ENCODE measurements at places on chromosomes 2 and 18.

GRCh38 chr2:38159191-38159590 lies 83.2 kb upstream of the CYP1B1 start:
- DNase-seq = no peak

DNA sequence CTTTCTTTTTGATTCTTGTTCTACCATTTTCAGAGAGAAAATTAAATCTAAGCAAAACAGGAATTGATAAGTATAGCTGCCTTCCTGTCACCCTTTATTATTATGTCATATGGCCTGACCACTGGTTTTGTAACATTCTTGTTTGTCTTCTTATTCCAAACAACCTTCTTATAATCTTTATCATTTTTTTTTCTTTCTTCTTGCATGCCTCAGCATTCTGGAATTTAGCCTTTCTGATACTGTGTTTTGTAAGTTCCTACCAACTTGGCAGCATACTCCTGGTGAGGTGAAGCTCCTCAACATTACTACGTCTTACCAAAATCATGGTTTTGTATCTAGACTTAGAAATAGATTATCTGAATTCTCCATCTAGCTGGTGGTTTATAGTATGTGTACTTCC lies 199.2 kb downstream of the CAMKMT start:
- DNase-seq = no peak

GRCh38 chr2:161586517-161587167 lies 37.6 kb upstream of the SLC4A10 start:
- peak; percentile 16 for DNase-seq

DNA sequence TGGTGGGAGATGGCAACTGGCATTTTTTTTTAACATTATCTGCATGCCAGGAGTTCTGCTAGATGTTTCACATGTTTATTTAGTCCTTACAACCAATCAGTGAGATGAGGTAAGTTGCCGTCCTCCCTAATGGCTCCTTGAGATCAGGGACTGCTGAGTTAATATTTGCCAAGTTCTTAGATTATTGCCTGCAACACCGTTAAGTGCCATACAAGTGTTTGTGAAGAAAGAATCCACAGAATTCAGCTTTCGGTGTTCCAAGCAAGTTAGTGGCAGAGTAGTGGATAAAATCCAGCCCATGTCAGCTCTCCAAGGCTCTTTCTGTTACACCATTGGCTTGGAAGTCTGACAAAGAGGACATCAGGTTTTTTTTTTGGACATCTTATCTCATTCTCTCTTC lies 95.9 kb downstream of the C1QL2 start:
- DNase-seq = no peak

DNA sequence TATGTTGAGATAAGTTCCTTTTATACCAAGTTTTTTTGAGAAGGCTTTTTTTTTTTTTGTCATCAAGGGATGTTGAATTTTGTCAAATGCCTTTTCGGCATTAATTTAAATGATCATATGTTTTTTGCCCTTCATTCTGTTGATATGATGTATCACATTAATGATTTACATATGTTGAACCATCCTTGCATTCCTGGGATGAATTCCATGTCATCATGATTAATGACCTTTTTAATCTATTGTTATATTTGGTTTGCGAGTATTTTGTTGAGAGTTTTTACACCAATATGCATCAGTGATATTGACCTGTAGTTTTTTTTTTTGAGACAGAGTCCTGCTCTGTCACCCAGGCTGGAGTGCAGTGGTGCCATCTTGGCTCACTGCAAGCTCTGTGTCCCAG lies 585.7 kb upstream of the FANCL start:
- no peak for DNase-seq

DNA sequence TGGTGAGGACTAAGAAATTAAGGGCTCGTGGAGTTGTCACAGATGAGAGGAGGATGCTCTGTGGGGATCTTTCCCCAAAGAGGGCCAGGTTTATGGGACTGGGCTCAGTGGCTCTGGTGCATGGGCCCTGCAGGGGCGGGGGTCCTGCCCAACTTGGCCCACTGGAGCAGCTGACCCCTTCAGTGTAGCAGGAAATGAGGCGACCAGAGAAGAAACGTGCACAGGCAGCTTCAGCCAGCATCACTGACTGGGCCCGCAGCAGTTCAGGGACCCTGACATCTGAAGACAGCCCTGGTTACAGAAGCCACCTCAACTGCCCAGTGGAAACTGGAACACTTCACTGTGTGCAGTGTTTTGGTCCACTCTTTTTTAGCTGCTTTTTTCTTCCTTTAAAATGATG lies 72.8 kb downstream of the EMILIN2 start:
- DNase-seq = no peak

DNA sequence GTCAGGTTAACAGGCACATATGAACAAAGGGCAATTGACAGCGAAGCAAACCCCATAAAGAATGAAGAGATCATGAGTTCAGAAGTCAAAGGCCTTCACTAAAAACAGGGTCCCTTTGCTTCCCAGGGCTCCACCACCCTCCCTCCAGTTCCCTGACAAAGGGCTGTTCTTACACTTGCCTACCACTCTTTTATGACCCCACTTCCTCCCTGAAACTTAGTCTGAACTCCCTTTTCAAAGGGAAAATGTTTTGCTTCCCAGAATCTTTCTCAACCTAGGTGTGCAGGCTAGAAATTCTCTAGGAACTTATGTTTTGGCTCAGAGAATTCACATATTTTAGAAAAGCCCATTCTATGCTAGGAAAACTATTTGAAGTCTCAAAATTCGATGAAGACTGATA lies 86.0 kb upstream of the ITGA4 start:
- no peak for DNase-seq

DNA sequence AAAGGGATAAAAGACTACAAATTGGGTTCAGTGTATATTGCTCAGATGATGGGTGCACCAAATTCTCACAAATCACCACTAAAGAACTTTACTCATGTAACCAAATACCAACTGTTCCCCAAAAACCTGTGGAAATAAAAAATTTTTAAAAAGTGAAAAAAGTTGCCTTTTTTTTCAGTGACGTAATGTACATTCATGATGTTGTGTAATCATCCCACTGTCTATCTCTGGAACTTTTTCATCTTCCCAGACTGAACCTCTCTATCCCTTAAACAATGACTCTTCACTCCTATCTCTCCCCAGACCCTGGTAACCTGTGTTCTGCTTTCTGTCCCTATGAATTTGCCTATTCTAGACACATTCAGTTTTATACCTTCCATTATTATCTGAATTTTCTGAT lies 19.0 kb upstream of the GALR1 start:
- no peak for DNase-seq

GRCh38 chr2:18238209-18238608 lies 322.2 kb downstream of the RDH14 start:
- DNase-seq = no peak

DNA sequence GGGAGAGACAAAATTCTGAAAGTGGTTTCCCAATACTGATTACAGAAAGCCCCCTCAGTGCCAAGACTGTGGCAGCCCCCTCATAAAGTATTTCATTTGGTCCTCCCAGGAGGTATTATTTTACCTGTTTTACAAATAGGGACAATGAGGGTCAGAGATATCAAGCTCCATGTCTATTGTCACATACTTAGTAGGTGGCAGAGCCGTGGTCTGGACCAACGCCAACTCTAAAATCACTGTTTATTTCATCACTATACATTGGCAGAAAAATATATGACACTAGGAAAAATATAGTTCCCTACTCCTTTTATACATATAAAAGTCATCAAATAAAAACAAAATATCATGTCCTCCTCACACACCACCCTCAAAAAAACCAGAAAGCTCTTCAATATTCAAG lies 68.6 kb downstream of the DHRS9 start:
- DNase-seq = no peak

GRCh38 chr2:230552181-230552580 lies 136.2 kb downstream of the SP100 start:
- no peak for DNase-seq

DNA sequence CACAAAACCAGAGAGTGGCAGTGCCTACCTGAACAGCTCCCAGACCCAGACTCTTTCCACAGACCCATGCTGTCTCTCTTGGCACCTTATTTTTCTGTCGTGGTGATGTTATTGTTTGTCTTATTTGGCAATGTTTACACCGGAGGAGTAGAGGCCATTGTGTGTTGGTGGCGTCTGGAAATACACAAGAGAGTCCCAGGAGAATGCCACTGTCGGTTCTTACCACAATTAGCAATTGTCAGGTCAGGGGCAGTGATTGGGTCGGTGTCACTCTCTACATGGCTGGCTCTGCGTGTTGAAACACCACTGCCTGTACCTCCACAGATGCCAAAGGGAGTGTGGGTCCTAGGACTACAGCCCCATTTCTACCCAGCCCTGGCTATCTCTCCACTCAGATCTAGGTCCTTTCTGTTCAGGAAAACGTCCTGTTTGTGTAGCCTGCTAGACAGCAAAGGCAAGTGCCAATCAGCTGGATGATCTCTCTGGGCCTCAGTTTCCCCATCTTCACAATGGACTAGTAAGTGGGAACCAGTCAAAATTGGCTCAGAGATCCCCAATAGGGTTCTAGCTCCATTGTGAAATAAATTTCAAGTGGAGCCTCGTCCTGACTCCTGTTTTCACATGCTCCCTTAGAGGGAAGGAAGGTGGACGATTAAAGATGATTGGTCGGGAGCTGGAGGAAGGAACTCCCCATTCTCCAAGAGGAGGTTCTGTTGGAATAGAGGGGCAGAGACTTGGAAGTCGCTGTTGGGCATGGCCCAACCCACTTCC lies 17.0 kb downstream of the EPAS1 start:
- DNase-seq = no peak

- no peak for DNase-seq
Observed at GRCh38 chr18:63157293-63158011, 162.1 kb downstream of the BCL2 start.

DNA sequence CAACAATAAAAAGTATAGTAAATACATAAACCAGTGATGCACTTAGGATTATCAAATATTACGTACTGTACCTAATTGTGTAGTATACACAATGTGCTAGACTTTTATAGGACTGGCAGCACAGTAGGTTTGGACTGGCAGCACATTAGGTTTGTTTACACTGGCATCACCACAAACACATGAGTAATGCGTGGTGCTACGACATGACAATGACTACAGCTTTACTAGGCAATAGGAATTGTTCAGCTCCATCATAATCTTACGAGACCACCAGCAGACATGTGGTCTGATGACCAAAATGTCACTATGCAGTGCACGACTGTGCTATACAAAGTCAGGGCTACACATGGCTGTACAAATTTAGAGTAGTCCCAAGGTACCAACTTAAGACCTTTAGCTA lies 2.3 kb downstream of the MBOAT2 start:
- no peak for DNase-seq

DNA sequence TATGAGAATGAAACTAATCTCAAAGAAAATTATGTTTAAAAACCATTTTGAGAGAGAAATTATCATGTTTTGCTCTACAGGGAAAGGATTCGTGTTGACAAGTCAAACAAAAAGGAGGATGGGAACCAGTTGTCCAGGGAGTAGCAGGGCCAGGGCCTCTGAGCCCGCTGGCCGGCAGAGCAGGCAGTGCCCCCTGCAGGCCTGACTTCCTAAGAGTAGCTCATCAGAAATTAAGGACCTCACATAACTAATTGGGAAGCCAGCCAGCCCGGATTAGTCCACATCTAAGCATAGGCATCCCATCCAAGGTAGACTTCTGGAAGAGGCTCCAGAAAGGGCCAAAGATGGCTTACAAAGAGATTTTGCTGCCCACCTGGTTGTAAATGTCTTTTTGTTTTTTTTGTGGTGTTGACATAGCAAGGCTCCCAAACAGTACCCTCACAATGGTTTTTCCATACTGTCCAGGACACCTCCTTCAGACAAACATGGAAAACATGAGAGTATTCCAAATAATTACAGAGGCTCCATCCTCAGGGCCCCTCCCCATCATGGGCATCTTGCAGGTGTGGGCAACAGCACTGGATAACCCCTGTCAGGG lies 241.2 kb upstream of the TANK start:
- peak; percentile 50 for DNase-seq

GRCh38 chr2:36446294-36446693 lies 90.7 kb downstream of the CRIM1 start:
- DNase-seq = no peak

DNA sequence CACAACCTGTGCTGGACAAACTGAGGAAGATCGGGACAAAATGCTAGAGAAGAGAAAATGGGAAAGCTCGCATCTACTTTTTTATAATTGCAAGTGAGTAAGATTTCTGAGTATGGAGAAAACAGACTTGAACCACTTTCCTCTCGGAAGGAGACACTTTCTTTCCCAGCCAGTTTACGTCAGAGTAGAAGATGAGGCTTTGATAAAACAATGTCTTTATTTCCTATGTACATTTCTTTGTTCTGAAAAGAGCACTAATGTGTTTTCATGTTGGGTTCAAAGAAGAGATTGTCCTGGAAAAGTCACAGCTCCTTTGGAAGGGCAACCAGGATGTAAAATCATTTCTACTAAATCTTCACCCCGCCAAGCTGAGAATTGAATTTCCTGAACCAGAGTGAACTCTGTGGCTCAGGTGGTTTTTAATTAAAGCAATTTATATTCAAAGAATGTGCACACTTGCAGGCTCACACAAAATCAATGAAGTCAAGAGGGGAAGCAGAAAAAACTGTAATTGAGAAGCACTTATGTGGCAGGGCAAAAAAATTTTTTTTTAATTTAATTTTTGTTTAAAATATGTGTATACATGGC lies 23.4 kb upstream of the ITGA6 start:
- DNase-seq = no peak

DNA sequence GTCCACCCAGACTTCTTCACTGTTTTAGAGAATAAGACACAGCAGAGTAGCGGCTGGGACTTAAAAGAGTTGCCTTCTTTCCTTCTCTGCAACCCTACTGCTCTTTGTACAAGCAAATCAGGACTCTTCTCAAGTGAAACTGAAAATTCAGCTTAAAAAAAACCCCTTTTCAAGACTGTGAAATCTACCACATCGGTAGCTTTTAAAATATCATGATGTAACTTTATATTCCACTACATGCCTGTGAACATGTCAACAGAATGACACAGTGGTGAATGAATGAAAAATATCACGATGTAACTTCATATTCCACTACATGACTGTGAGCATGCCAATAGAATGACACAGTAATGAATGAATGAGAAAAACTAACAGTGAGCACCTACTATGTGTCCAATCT lies 53.4 kb downstream of the TCF4 start:
- DNase-seq = peak; percentile 53

GRCh38 chr2:205613970-205614559 lies 68.2 kb upstream of the NRP2 start:
- DNase-seq = no peak

DNA sequence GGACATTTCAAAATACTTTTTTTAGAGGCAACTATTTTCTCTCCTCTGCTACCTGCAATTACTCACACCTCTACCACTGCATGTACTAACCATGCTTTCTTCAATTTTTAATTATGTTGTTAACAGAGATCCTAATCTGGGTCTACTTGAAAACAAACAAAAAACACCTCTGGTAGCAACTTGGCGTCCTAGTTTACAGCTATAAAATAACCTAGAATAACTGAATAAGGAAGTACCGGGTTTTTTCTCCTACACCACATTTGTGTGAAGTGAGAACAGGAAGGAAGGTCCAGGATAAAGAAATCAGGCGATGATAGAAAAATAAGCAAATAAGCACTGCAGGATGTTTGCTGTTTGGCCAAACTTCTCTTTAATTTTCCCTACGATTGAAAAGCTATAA lies 633.5 kb downstream of the LRP1B start:
- no peak for DNase-seq

- peak; percentile 45 for DNase-seq
Observed at GRCh38 chr2:96554293-96555145, 18.0 kb downstream of the ARID5A start.
